ENCODE measurements at places on chromosomes 4 and X. TPM values are rescaled to one million over a fixed set of nuclear protein-coding genes. Genes with fewer than 3 reads are reported as not detected.

LEF1 gene
- total RNA-seq, result 76.8 TPM

DMP1 gene
- not detected for total RNA-seq

- peak; percentile 39 for DNase-seq
Observed at GRCh38 chrX:13938051-13938828, 91.5 kb downstream of the GEMIN8 start.

DNA sequence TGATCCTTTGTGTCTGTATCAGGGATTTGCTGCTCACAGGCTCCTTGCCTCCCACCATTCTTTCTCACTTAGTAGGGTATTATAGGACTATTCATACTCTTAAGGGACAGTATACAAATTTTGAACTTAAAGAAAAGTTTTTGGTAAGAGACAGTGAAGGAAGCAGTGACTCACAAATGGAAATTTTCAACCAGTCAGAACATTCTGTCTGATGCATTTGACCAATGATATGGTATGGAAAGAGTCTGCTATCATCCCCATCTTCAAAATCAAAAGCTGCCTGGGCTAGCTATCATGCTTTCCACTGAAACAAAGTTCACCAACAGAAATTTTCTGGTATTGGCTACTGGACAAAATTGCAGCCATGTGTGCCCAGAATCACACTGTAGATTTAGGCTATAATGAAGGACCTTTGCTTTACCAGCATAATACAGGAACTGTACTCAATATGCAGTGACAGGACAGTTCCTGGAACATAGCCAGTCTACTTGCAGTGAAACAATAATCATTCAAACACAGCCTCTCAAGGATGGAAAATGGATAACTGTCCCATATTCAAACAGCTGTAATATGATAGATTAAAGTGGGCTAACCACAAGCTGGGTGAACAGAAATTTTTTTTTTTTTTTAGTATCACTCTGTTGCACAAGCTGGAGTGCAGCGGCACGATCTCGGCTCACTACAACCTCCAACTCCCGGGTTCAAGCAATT is 109.0 kb upstream of the ACSL4 start:
- DNase-seq, result no peak

DNA sequence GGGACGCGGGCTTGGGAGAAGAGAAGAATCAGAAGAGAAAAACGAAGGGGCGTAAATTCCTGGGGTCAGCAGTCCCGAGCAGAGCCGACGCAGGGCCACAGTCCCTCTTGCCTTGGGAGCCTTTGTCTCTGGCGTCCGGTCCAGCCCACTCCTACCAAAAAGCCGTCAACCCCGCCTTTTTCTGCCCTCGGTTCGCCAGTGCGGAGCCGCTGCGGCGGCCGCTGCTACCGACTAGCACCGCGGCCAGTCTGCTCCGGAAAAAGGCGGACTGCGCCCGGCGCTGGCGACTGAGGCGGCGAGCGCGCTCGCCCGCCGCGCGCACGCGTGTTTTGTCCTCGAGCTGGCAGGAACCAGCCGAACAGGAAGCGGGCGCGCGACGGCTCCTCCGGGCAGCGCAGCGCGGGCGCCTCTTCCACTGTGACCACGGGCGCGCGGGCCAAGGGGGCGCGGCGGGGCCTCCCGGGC is 502 bp downstream of the HNRNPDL start:
- DNase-seq, result no peak
